ENCODE measurements at places on chromosomes 6 and 20.

- no peak for DNase-seq
These were observed 13.9 kb downstream of the PMEPA1 start for GRCh38 chr20:57695940-57696339.

GRCh38 chr6:4587171-4587570 is 189.0 kb upstream of the CDYL start:
- DNase-seq, result no peak

DNA sequence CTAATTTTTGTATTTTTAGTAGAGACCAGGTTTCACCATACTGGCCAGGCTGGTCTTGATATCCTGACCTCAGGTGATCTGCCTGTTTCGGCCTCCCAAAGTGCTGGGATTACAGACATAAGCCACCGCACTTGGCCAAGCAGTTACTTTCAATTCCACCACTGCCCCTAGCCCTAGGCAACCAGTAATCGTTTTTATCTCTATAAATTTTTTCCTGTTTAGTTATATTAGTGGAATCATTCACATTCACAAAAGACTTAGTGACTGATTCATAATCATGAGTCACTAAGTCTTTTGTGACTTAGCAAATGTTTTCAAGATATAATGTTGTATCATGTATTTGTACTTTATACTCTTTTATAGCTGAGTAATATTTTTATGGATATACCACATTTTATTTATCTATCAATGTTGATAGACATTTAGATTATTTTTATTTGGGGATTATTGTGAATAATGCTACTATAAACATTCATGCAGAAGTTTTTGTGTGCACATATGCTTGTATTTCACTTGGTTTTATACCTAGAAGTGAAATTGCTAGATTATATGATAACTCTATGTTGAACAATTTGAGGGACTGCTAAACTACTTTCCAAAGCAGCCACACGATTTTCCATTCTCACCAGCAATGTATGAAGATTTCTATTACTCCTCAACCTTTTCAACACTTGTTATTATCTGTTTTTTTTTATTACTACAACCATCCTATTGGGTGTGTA is 421.4 kb upstream of the ID4 start:
- DNase-seq, result no peak

DNA sequence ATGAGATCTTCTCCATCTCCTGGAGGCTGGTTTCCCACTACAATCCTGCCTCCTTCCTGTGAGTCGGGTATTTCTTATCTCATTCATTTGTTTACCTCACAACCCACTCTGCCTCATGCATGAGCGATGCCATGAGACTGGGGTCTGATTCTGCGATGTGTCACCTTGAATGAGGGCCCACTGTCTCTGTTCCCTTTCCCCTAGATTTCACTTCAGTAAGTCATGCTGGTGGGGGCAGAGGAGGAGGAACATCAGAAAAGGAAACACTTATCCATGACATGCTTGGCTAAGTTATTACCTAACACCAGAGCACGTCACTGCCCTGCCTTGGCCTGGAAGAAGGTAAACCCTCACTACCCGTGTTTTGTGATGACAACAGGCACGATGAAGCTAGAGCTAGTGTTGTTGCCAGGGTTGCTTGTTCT is 337.4 kb upstream of the PRDM1 start:
- DNase-seq, result no peak

DNA sequence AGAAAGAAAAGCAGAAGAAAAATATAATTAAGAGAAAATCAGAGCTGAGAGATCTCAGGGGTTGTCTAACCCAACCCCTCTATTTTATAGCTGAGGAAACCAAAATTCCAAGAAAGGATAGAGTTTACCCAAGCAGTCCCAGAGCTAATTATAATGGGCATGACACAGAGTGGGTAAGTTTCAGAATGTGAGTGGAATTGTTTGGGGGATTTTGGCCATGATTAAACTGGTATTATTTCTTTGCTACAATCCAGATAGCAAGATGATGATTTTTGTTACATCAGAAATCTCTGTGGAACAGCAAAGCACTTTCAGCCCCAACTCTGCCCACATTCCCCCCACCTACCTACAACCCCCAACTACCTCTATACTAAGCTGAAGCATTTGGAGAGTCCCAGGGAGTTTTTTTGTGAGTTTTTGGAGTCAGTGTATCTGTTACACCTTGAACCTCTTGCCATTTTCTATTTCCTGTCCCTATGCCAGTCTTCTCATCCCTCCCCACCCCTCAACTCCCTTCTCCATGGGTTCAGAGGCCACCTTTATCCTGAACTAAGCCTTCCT is 24.7 kb downstream of the POFUT1 start:
- peak; percentile 33 for DNase-seq

DNA sequence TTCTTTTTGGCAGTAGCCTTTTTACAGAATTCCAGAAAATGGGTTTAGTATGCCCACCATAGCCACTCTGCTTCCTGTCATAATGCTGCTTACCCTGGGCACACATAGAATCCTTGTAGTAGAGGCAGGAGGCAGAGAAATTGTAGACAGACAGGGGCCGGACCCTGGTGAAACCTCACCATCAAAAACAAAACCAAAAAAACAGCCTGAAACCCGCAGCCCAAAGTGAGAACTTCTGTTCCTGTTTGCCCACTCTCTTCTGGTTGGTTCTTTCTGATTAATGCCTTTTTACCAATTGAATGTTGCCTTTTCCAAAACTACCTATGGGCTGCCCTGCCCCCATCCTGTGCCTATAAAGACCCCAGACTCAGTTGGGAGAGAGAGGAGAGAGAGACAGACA is 188.2 kb downstream of the CDKAL1 start:
- no peak for DNase-seq

- DNase-seq, result no peak
These were observed 506.1 kb downstream of the PHF3 start for GRCh38 chr6:64141680-64142079.
